Activated CD4-positive, CD25-positive, alpha-beta regulatory T cell (primary cell): ENCODE measurements at places on chromosomes 13 and 19.
A peak's percentile ranks its signal among the peaks of the same experiment; 100 is the strongest.

DNA sequence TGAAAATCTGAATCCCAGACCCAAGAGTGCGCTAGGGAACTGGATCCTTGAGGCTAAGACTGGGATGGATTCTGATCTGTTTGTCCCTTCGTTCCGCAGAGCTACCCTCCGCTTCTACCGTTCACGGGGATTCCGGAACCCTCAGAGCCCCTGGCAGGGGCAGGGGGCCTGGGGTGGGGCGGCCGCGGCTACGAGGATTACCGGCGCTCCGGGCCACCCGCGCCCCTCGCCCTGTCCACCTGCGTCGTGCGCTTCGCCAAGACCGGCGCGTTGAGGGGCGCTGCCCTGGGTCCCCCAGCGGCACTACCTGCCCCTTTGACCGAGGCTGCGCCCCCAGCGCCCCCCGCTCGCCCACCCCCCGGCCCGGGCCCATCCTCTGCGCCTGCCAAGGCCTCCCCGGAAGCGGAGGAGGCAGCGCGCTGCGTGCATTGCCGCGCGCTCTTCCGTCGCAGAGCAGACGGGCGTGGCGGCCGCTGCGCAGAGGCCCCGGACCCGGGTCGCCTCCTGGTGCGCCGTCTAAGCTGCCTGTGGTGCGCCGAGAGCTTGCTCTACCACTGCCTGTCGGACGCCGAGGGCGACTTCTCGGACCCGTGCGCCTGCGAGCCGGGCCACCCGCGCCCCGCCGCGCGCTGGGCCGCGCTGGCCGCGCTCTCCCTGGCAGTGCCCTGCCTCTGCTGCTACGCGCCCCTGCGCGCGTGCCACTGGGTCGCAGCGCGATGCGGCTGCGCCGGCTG is 7.1 kb downstream of the SPRED3 start:
- peak; percentile 22 for DNase-seq

DNA sequence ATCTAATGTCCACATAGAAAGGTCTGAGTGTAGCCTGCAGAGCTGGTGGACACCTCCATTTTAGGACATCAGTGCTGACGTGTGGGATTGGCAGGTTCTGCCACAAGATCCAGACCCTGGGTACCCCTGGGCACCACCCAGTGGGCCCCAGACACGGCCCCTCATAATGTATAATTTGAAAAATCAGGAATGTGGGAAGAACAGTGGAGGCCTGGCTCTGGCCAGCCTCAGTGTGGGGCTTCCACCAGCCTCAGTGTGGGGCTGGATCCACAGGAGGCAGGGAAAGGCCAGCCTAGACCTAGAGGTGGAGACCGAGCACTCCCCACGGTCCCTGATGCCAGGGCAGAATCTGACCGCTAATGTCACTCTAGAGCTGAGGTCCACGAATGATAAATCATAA is 150.7 kb upstream of the SOX1 start:
- DNase-seq: no peak

GRCh38 chr13:105165449-105166125 is 1369.9 kb downstream of the EFNB2 start:
- DNase-seq: no peak

GRCh38 chr13:99661791-99662190 is 160.5 kb downstream of the TM9SF2 start:
- no peak for DNase-seq

GRCh38 chr13:101309014-101309619 is 107.2 kb downstream of the NALCN start:
- DNase-seq: no peak

DNA sequence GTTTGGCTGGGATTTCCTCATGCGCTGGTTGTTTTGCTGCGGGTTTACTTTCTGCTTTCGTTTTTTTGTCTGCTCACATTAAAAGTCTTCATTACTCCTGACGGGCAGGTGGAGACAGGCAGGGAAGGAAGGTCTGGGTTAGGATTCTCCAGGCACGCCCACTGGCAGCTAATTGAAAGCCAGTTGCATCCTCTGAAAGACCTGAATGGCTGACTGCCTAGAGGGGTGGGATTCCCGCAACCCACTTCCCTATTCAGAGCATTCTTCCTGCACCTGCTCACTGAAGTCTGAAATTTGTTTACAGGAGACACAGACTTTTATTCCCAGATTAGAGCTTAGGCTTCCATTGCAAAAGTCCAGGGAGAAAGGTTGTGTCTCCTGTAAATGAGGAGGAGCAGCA is 172.0 kb downstream of the UQCRFS1 start:
- DNase-seq: no peak
